ENCODE measurements at places on chromosomes 12 and 14.

- DNase-seq: no peak
Measured at GRCh38 chr14:92619671-92620456, 106.3 kb downstream of the RIN3 start.

- DNase-seq: no peak
Measured at GRCh38 chr12:89451841-89452251, 72.8 kb downstream of the GALNT4 start.

GRCh38 chr14:37711831-37712475, 116.5 kb downstream of the TTC6 start:
- no peak for DNase-seq

- no peak for DNase-seq
Measured at GRCh38 chr12:13676880-13677279, 304.5 kb downstream of the GRIN2B start.

DNA sequence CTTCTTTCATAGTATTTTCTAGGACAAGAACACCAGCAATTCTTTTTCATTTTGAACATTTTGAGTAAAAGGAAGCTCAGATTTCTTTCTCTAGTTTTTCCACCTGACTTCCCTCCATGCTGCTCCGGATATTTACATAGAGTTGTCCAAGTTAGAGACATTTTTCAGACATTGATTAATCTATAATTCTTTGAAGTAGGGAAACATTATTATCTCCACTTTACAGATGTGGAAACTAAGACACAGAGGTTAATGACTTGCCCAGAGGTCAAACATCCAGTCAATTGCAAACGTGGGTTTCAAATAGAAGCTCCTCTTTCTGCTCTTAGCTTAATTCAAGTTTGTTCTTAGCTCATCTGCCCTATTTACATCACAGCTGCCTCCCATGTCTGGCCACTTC, 138.3 kb downstream of the EGLN3 start:
- DNase-seq: no peak

- no peak for DNase-seq
Measured at GRCh38 chr14:43135877-43136411, 1371.1 kb downstream of the FSCB start.

- DNase-seq: no peak
Measured at GRCh38 chr12:105352052-105352451, 21.6 kb downstream of the C12orf75 start.

DNA sequence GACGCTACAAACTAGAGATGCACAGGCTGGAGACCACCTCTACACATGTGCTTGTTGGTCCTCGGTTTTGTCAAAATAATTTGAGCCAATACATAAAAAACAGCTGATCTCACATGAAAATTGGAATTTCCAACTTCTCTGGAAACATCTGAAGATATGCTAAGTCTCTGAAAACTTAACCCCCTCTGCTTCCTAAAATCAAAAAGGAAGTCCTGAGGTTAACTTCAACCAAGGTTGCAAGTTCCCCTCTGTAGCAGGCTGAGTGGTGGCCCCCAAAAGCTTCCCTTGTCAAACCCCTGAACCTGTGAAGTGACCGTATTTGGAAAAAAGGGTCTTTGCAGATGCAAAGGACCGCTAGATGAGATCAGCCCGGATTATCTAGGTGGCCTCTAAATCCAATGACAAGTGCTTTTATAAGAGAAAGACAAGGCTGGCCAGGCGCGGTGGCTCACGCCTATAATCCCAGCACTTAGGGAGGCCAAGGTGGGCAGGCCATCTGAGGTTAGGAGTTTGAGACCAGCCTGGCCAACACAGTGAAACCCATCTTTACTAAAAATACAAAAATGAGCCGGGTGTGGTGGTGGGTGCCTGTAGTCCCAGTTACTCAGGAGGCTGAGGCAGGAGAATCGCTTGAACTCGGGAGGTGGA, 32.0 kb upstream of the VPS37B start:
- DNase-seq: no peak

DNA sequence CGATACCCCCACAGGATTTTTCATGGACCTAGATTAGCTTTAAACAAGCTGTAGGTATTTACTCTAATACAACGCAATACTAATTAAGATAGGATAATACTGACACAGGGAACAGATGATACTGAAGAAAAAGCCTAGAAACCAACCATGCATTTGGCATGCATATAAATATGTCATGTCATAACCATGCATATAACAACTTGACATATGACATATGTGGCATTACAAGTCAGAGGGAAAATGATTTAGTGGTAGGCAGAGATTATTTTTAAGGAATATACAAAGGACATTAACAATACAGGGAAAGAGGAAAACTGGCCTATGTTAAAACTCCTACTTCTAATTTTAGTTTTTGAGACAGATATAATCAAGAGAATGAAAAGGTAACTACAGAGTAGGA, 27.9 kb downstream of the CAPS2 start:
- DNase-seq: no peak

GRCh38 chr14:30620178-30620577, 1.9 kb upstream of the SCFD1 start:
- no peak for DNase-seq

- DNase-seq: no peak
Measured at GRCh38 chr12:105858981-105859710, 279.6 kb downstream of the NUAK1 start.

- no peak for DNase-seq
Measured at GRCh38 chr14:101563654-101564443, 2.6 kb downstream of the DIO3 start.

- DNase-seq: no peak
Measured at GRCh38 chr14:71638523-71639196, 293.6 kb upstream of the RGS6 start.

DNA sequence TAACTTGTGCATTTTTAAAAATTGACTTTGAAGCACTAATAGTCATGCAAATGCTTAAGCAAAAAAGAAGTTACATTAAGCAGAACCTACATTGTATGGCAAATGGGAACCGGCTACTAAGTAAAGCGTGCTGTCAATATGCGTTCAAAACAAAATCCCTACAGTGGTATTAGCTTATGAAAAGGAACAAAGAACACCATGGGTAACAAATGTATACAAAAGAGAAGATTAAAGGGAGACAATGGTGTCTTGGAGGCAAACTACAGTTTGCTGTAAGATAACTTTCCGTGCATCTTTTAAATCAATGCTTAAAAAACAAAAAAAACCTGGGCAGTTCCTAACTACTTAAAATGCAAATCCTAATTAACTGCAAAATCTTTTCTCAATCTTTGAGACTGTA, 10.5 kb downstream of the CDK2AP1 start:
- DNase-seq: no peak

GRCh38 chr12:65534238-65534841, 255.9 kb downstream of the MSRB3 start:
- no peak for DNase-seq

GRCh38 chr14:105155071-105155651, 13.4 kb downstream of the JAG2 start:
- DNase-seq: no peak

DNA sequence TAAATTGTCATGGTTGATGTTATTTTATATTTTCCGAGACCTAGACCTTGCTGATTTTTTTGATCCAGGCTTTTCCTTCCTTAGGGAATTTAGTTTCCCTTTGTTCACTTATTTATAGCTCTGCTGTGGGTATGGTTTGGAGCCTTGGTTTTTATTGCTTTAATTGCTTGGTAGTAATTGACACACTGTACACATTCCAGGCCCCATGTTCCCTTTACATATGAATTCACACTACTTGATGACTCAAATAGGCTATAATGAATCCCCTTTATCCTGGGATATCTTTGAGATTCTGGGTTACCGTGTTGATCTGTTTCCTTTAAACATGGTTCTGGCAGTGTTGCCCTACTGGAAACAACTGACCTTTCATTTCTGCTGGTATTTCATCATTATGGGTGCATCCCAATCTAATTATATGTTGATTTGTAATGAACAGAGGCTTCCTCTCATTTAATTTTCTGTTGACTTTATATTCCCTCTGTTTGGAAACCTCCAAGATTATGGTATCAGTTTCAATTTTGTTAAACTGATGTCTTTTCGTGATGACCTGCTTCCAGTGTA, 424.0 kb downstream of the RAD51B start:
- DNase-seq: no peak

- DNase-seq: peak; percentile 70
Measured at GRCh38 chr12:112980491-112981158, 2.3 kb downstream of the OAS2 start.

GRCh38 chr12:66971816-66972215, 292.9 kb upstream of the GRIP1 start:
- DNase-seq: no peak

GRCh38 chr12:132471011-132471857, 18.7 kb upstream of the FBRSL1 start:
- no peak for DNase-seq

GRCh38 chr14:96098309-96098998, 59.3 kb downstream of the C14orf132 start:
- DNase-seq: no peak

GRCh38 chr12:108033090-108033489, 96.0 kb upstream of the WSCD2 start:
- no peak for DNase-seq

DNA sequence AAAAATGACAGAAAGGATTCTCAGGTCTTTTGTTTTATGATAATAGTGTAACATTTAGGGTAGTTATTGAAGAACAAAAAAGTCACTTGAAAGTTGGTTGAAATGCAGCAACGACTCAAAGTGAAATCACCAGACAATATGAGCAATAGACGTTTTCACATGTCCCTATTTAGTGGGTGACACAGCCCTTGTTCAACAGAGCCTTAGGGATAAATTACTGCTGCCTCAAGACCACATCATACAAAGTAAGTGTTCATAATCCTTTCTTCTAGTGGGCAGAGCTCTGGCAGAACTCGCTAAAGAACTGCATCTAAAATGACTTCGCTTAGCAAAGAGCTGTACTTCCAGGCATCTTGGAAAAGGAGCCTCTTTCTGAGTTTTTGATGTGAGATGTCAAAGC, 128.5 kb upstream of the LMNTD1 start:
- no peak for DNase-seq

- DNase-seq: peak; percentile 84
Measured at GRCh38 chr14:24013654-24014514, 25.2 kb downstream of the DHRS4L2 start.

- DNase-seq: no peak
Measured at GRCh38 chr14:99675951-99676350, 8.1 kb upstream of the CYP46A1 start.

GRCh38 chr12:65830305-65830704, 6.0 kb downstream of the HMGA2 start:
- DNase-seq: no peak

- DNase-seq: no peak
Measured at GRCh38 chr12:69553628-69554248, 31.5 kb upstream of the CCT2 start.

GRCh38 chr12:46553266-46553665, 180.7 kb upstream of the SLC38A2 start:
- DNase-seq: no peak

DNA sequence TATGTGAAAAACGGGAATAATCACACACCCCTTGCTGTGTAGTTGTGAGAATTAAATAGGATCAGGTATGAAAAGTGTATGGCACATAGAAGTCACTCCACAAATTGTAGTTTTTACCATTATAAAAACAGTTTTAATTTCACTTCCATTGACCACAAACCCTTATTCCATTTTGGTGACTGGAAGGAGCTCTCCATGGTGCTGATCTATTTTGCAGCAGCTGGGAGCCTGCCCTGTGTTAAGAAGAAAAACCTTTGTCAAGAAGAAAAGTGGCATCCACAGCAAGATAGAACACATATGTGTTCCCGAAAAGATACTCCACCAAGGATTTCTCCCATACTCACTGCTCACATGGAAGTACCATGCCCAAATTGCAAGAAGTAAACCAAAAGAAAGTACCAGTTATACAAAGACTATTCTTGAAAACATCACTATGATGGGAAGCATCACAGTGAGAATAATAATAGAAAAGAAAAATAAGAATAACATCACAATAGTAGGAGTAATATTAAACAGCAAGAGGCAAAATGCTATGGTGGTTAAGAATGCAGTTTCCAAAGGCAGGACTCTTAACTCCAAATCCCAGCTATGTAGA, 58.7 kb downstream of the TUNAR start:
- DNase-seq: peak; percentile 1

DNA sequence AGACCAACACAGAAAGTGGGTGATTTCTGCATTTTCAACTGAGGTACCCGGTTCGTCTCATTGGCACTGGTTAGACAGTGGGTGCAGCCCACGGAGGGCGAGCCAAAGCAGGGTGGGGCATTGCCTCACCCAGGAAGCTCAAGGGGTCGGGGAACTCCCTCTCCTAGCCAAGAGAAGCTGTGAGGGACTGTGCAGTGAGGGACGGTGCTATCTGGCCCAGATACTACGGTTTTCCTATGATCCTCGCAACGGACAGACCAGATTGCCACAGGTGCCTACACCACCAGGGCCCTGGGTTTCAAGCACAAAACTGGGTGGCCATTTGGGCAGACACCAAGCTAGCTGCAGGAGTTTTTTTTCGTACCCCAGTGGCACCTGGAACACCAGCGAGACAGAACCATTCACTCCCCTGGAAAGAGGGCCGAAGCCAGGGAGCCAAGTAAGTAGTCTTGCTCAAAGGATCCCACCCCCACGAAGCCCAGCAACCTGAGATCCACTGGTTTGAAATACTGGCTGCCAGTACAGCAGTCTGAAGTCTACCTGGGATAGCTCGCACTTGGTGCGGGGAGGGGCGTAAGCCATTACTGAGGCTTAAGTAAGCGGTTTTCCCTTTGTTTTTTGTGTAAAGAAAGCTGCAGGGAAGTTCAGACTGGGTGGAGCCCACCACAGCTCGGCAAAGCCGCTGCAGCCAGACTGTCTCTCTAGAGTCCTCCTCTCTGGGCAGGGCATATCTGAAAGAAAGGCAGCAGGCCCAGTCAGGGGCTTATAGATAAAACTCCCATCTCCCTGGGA, 25.5 kb upstream of the NAA30 start:
- DNase-seq: no peak

Data from CD4-positive, alpha-beta T cell treated with Interleukin-17A for 1 hour (primary cell).